ENCODE measurements at places on chromosomes 4 and X.

GRCh38 chrX:34288782-34289181, 156.7 kb upstream of the FAM47A start:
- DNase-seq = no peak

DNA sequence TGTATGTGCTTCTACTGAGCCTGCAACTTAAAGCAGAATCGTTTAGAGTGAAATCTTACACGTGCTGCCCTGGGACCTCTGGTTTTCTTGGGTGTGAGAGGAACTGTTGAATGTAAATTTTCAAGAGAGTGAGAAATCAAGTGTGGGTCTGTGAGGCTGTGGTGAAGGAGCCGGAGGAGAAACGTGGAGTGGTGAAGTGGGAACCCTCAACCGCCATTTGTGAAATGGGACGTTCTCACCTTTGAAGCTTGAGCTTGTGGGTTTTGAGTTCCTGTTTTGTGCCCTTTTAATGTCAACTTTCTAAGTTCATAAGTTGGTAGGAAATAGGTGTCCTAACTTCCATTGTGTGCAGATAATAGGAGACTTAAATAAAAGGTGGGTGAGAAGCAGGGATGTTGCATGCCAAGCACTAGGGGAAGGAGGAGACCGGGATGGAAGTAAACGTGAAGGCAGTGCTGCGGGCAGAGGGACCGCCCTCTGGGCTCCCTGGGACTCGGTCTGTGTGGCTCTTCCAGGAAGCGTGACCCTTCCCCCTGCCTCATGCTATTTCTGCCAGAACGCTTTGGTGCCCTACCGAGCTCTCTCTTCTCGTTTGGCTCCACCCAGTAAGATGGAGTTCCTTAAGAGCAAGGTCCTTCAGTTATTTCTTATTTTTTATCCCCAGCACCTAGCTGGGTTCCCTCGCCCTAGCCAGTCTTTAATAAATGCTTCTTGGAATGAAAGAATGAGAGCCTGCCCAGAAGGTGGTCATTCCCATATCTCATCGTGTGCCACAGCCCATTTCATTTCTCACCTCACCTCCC, 56.0 kb downstream of the TMEM131L start:
- no peak for DNase-seq

- DNase-seq = peak; percentile 44
Measured at GRCh38 chrX:55486736-55487135, 2.9 kb downstream of the USP51 start.

GRCh38 chr4:2318476-2318875, 56.6 kb upstream of the MXD4 start:
- no peak for DNase-seq

GRCh38 chr4:99664716-99665115, 7.1 kb upstream of the C4orf54 start:
- no peak for DNase-seq

DNA sequence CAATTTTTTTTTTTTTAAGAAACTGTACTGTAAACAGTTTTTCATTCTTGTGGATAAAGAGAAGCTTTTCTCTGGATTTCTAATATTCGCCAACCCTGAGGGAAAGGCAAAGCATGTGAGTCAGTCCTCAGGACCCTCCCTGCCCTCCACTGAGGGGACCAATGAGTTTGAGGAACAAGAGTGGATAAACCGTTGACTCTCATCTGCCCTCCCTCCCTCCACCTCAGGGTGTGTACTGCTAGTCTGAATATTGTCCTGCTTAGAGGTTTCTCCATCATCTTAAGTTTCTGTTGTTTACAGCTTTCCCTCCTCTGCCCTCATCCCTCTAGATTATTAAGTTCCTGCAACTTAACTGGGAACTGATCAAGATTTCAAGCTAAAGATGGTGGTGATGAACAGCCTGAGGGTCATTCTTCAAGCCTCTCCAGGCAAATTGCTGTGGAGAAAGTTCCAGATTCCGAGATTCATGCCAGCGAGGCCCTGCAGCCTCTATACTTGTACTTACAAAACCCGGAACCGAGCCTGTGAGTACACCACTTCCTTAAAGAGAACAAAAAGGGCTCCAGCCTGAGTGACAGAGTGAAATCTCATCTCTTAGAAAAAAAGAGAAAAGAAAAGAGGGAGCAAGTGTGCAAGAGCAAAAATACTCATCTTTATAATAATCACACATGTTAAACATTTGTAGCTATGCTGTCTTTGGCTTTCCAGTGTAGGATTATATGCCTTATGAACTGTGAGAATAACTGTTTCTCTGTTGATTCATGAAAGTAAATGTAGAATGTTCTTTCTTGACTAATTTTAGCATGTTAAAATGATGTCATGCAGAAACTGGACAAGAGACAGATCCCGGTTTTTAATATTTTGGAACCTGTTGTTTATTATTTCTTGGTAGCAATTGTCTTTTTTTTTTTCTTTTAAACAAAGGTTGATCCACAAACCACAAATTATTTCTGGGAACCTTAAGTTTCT, 11.9 kb downstream of the CA5B start:
- peak; percentile 69 for DNase-seq

DNA sequence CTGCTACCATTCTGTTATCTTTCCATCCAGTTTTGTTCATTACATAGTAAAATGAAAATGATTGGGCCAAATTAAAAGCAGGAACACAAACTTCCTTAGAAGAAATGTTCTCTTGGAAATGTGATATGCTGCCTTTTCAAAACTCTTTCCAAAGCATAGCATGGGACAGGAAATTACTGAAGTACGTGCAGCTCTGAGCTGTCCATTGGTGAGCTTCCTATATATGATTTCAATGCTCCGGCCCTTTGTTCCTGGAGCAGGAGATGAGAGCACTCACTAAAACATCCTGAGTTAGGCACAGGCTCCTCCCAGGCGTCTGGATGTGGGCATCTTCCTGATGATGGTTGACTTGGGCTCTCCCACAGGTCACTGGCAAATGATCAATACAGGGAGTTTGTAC, 33.0 kb upstream of the ANXA3 start:
- DNase-seq = no peak

- DNase-seq = no peak
Measured at GRCh38 chr4:115688961-115689360, 575.5 kb upstream of the NDST4 start.

- DNase-seq = no peak
Measured at GRCh38 chrX:78496483-78496882, 162.6 kb downstream of the RTL3 start.

- peak; percentile 81 for DNase-seq
Measured at GRCh38 chr4:107913283-107913899, 18.0 kb upstream of the CYP2U1 start.

DNA sequence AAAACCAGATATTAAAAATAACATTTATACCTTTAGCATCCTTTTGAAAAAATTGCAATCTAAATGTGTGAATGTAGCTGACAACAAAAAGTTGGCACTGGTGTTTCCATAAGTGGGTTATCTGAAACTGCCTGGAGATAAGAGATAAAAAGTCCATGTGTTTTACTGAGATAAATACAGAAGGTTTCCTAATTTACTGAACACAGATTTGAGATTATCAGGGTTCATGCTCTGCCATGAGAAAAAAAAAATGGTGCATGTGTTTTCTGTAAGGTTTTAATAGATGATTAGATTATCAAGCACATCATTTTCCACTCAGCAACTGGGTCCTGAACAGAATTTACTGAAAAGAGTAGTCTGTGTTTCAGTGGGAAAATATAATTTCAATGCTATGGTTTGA, 326.2 kb upstream of the SLIT2 start:
- DNase-seq = no peak

DNA sequence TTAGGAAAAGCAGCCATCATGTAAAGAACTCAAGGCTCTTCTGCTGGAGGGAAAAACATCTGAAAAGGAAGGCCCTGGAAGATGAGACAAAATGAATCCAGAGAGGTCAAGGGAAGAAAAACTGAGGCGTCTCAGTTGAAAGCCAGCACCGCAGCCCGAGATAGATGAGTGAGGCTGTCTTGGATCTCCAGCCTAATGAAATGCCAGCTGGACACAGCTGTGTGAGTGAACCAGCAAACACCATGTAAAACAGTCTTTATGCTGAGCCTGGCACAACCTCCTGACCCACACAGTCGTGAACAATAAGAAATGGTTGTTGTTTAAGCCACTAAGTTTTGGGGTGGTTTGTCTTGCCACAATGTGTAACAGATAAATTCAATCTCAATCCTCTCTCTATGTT, 48.6 kb upstream of the RASL11B start:
- DNase-seq = no peak

DNA sequence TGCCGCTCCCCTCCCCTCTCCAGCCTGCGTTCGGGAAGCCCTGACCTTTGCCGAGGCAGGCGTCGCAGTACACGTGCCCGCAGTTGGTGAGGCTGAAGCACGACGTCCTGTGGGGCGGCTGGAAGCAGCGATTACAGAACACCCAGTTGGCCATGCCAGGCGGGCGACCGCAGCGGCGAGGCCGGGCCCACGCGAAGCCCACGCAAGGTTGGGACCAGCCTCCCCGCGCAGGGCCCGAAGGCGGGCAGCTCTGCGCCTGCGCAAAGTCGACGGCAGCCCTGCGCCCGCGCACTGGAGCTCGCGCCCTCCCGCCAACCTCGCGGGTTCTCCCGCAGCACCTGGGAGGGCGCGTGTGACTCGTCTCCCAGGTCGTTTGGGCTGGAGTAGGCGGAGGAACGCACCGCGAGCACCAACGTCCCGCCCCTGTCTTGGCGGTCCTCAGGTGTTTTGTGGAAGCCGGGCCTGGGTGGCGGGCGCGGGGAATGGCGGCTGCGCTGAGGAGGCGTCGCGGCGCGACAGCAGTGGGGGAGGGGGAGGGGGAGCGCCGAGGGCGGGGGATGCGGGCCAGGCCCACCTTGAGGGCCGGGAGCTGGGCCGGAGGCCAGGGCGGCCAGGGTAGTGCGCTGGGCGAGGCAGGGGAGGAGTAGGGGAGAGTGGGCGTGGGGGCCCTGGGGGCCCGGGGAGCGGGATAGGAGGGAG, at the start of gene RNF212:
RNF212 (minus strand) TSS at position 254 of the 699 bp plus-strand sequence; CDS start at position 154, 100 bp downstream.
- peak; percentile 61 for DNase-seq

DNA sequence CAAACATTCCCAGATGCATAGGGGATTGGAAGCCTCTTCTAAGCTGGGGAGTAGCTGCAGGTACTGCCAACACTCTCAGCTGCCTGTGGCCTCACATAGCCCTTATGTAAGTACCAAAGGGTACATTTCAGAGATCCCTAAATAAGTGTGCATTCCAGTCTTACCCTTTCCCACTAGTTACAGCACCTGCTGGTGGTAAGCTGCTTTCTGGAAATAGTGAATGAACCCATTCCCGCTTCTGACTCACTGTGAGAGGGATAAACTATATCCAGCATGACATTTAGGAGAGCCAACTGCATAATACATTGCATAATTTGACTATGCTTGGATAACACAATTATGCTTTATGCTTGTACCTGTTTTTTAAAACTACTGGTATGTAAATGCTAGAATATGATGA, 149.0 kb downstream of the FAM13A start:
- peak; percentile 30 for DNase-seq

- peak; percentile 63 for DNase-seq
Measured at GRCh38 chr4:143626134-143626911, 74.2 kb downstream of the FREM3 start.

DNA sequence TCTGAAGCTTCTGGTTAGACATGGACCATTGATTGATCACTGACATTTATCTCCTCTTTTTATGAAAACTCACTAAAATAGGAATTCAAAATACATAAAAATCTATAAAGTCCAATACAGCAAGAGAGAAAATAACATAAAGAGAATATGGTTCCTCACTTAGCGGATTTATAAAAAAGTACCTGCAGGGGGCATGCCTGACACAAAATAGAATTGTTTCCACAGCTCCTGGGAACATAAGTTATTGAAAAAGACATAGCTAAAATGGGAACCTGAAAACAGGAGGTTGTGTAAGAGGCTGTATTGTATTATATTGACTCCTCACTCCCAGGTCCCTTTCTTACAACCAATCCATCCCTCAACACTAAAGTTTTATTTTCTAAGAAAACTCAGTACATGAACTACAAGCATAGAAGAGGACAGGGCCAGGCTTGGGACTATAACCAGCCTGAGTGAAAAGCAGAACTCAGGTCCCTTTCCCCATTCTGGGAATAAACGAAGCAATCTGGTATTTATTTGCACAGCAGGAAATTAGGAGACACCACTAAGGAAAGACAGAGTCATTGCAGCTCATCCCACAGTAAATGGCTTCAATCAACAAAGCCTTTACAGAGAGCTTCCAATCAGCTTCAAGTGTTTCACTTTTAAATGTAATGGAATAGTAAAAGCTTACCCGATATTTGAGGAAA, 121.1 kb upstream of the NDST4 start:
- peak; percentile 22 for DNase-seq

- DNase-seq = no peak
Measured at GRCh38 chr4:25654031-25654970, 1.4 kb upstream of the SLC34A2 start.

GRCh38 chrX:127459790-127460189, 592.4 kb downstream of the ACTRT1 start:
- DNase-seq = no peak

GRCh38 chr4:11138964-11139363, 289.7 kb downstream of the HS3ST1 start:
- no peak for DNase-seq

GRCh38 chr4:26105815-26106699, 192.0 kb downstream of the SMIM20 start:
- DNase-seq = peak; percentile 71

DNA sequence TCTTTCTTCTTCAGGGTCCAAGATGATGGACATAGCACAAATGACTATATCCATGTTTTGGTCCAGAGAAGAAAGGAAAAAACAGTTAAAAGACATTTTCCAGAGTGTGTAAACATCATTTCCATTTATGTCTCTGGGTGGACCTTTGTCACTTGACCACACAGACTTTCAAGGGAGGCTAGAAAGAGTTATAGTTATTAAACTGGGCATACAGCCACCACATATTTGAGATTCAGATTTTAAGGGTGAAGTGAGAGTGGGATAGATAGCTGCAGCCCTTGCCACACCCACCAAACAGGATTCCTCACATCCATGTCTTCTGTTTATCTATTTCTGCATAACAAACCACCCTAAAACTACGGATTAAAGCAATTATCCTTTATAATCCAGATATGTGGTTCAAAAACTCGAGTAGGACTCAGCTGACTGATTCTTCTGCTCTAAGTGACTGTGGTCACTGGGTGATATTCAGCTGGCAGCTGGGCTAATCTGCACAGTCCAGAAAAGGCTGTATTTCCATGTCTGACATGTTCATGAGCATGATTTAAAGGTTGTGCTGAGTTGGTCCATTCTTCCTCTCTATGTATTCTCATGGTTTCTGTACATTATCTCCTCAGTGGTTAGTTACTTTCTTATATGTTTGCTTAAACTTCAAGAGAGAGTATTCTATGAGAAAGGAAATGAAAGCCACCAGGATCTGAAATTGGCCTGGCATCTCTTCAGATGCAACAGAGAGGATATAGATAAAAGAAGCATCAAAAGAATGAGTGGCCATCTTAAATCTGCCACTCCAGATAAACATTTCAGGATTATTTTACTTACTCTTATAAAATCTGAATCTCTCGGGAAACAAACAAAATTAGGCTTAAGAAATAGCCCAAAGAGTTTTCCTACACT, 459.8 kb upstream of the CTSO start:
- no peak for DNase-seq

DNA sequence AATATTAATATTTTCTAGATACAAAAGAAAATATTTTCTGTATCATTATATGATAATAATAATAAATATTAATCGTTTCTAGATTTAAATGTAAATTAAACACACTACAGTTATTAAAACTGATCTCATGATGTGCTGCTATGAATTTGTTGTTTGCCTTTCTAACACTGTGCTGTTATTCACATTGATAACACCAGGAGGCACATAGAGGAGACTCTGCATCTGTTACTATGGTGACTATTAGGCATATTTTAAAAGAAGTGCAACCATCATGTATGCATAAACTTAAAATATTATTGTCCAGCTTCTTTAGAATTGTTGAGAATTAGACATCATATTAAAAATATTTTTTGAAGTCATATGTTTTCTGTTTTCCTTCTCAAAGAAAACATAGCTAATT, 11.8 kb upstream of the PDGFC start:
- DNase-seq = peak; percentile 66
